ENCODE measurements at places on chromosomes 13 and 19. TPM values are rescaled to one million over a fixed set of nuclear protein-coding genes. Genes with fewer than 3 reads are reported as not detected.
A peak's percentile ranks its signal among the peaks of the same experiment; 100 is the strongest.

- peak overlapping the region; percentile 62 for H3K4me3 ChIP-seq
- H3K27ac ChIP-seq, result no peak overlapping the region
- no peak for ATAC-seq
- H3K4me1 ChIP-seq, result peaks cover under 1% of the 10 kb centered on the region
- peaks cover 12% of the 10 kb centered on the region for H3K27me3 ChIP-seq
Measured at GRCh38 chr13:52406629-52407028, 657 bp upstream of the THSD1 start.

- H3K27ac ChIP-seq, result no peak overlapping the region
- H3K27me3 ChIP-seq, result peaks cover 12% of the 10 kb centered on the region
- no peaks in the 10 kb centered on the region for H3K4me1 ChIP-seq
- H3K36me3 ChIP-seq, result no peaks in the 10 kb centered on the region
- no peak for ATAC-seq
Measured at GRCh38 chr13:35936246-35936978, 194.8 kb downstream of the DCLK1 start.

- H3K4me3 ChIP-seq, result peak overlapping the region; percentile 77
- no peak for ATAC-seq
- H3K27ac ChIP-seq, result peak overlapping the region; percentile 28
- no peaks in the 10 kb centered on the region for H3K36me3 ChIP-seq
- H3K4me1 ChIP-seq, result peaks cover 11% of the 10 kb centered on the region
- peaks cover 12% of the 10 kb centered on the region for H3K27me3 ChIP-seq
Measured at GRCh38 chr19:44847144-44848035, 1.3 kb downstream of the NECTIN2 start.

DNA sequence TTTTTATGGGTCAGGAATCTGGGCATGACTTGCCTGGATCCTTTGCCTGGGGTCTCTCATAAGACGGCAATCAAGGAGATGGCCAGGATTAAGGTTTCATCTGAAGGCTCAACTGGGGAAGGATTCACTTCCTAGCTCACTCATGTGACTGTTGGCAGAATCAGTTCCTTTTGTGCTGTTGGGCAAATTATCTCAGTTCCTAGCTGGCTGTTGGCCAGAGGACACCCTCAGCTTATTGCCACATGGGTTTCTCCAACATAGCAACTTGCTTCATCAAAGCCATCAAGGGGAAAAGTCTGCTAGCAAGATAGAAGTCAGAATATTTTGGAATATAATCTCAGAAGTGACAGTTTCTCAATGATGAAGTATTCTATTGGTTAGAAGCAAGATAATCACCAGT is 12.2 kb upstream of the EVI5L start:
- peaks cover 6% of the 10 kb centered on the region for H3K4me1 ChIP-seq
- peaks cover 12% of the 10 kb centered on the region for H3K27me3 ChIP-seq
- ATAC-seq, result no peak
- no peak overlapping the region for H3K4me3 ChIP-seq
- H3K36me3 ChIP-seq, result no peaks in the 10 kb centered on the region

DNA sequence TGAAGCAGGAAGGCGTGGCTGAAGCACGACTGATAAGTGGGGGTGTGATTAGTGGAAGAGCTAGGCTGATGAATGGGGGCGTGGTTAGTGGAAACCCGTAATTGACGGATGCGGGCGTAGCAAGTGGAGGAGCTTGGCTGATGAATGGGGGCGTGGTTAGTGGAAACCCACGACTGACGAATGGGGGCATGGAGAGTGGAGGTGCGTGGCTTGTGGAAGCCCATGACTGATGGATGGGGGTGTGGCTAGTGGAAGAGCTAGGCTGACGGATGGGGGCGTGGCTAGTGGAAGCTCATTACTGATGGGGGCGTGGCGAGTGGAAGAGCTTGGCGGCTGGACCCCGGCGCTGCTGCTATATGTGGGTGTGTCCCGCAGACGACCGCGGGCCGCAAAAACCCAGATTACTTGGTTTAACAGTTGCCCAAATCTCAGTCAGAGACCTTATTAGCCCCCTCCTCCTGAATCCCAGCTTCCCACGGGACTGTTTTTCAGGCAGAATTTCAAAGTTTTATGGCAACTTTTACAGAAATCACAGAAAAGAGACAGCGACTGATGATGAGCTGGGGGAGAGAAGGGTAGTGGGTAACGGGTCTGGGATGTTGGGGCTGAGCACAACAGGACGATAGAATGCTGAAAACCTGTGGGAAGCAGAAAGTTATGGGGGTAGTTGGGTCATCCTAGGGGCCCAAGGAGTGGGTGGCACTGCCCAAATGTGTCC is 9.0 kb upstream of the MEIS3 start:
- peak; percentile 80 for ATAC-seq
- no peak overlapping the region for H3K27ac ChIP-seq
- peaks cover 22% of the 10 kb centered on the region for H3K27me3 ChIP-seq

DNA sequence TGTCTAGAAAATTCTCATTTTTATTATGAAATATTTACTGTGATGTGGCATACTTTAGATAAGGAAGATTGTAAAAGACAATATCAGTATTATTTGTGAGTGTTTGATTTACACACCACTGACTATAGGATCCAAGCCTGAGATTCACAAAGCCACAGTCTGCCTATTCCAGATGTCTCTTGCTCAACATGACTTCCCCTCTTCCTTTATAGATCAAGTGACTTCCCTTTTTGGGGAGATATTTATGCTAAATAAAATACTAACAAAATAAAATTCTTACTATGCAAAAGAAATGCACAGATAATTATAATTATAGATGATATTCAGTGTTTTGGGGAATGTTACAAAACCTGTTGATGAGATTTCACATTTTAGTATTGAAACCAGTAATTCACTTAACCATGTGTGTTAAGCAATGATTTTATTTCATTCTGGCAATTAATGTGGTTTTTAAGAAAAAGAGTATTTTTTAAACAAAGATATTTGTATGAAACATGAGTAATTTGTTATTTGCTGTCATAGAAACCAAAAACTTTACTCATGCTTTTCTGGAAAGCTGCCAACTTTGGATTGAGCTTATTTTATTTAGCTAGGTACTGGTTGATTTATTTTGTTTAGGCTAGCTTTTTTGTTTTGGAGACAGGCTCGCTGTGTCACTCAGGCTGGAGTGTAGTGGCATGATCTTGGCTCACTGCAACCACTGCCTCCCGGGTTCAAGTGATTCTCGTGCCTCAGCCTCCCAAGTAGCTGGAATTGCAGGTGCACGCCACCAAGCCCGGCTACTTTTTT is 13.7 kb upstream of the GPR183 start:
- peaks cover 60% of the 10 kb centered on the region for H3K4me1 ChIP-seq
- no peaks in the 10 kb centered on the region for H3K27me3 ChIP-seq
- peak overlapping the region; percentile 97 for H3K27ac ChIP-seq

The ZNF568 gene
- 10.1 TPM for total RNA-seq

The RPL28 gene
- total RNA-seq, result 2,438 TPM

GRCh38 chr19:12769689-12770088 is 5.7 kb downstream of the HOOK2 start:
- no peak overlapping the region for H3K27ac ChIP-seq
- peaks cover 8% of the 10 kb centered on the region for H3K4me1 ChIP-seq
- peak; percentile 90 for ATAC-seq
- H3K4me3 ChIP-seq, result peak overlapping the region; percentile 44

GRCh38 chr19:36775768-36776167 is 3.2 kb upstream of the ZNF850 start:
- H3K4me3 ChIP-seq, result no peak overlapping the region
- no peaks in the 10 kb centered on the region for H3K27me3 ChIP-seq
- H3K4me1 ChIP-seq, result peaks cover 14% of the 10 kb centered on the region
- H3K36me3 ChIP-seq, result peaks cover 22% of the 10 kb centered on the region

The POU2F2 gene
- 95.9 TPM for total RNA-seq

Data from activated T-helper 17 cell treated with anti-CD3 and anti-CD28 coated beads, Interleukin-2, amount 50 U/mL, for 72 hours (primary cell).